ENCODE measurements at places on chromosomes 3 and 15.

DNA sequence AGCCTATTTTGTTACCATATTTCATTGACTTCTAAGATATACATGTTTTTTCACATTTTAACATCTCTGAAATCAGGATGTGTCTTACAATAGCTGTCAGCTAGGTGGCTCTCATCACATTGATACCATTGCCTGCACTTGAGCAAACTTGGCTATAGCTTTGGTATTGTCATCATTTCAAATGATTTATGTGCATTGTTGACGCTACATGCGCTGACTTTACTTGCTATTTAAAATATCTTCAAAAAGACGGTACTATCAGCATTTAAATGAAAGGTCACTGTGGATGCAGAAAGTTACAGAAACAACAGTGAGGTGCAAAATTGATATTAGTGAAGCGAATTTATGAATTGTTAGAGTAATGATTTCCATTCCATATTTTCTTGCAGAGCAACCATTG, 54.0 kb upstream of the ABHD2 start:
- DNase-seq: peak; percentile 46

- DNase-seq: no peak
Measured at GRCh38 chr3:69776920-69777581, 37.8 kb downstream of the MITF start.

GRCh38 chr3:141797819-141798447, 34.7 kb downstream of the GRK7 start:
- no peak for DNase-seq

- DNase-seq: no peak
Measured at GRCh38 chr3:191637611-191638010, 176.6 kb downstream of the PYDC2 start.

DNA sequence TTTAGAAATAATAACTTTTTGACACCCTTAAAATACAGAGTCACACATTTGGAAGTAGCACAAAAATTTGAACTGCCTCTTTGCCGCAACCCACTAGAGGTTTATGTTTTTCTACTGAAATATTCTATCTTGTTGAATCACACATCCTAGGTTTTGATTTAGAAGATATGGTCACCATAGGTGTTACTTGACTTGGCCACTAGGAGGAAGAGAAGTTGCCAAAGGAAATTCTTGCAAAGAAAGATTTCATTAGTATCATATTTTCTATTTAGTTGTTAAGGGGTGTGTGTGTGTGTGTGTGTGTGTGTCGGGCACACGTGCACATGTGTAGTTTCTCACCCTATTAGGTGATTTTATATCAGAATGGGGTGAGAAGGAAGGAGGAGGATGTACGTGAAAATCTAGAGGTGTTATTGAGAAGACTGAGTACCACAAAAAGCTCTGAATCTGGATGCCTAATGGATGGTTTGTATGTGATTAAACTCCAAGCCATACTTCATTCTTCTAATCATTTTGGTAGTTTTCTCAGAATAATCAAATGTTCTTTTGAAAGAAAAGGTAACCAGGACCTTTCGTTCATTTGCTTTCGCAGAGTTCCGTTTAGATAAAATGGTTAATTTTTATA, 31.5 kb downstream of the ZFAND6 start:
- peak; percentile 10 for DNase-seq

- no peak for DNase-seq
Measured at GRCh38 chr3:15321349-15321748, 11.0 kb downstream of the SH3BP5 start.

DNA sequence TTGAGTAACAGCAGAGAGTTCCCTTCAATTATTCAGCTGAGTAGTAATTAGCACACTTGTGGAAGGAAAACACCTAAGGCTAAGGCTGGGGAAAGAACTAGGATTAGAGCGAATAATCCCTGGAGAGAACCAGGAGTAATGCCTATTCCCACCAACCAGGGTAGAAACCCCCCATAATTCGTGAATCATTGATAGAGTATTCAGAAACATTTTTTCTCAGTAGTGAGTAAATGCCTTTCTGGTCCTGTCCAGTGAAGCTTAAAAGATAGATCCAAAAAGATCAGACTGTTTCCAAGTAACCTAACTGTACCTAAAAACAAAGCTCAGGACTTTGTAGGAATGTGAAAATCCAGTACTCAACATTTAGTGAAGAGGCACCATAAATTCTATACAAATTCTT, 71.2 kb downstream of the DGKG start:
- no peak for DNase-seq

- DNase-seq: no peak
Measured at GRCh38 chr15:51186181-51186705, 91.5 kb upstream of the TNFAIP8L3 start.

GRCh38 chr3:14451844-14452739, 49.7 kb downstream of the SLC6A6 start:
- DNase-seq: peak; percentile 99

DNA sequence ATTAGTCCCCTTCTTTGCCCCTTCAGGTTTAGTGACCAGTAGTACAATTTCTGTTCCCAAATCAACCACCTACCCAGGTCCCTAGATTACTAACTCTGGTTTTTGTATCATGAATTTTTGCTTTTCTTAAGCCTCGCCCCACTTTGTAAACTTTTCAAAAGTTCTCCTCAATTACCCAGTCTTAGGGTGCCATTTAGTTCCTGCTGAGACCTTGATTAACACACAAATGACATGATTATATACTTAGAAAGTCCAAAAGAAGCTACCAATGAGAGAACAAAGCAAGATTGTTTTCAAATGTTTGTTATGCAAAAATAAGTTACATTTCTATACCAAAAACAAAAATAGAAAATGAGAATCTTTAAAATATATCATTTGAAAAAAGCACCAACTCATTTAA, 594.4 kb downstream of the SQOR start:
- DNase-seq: no peak

GRCh38 chr3:189787191-189787590, 156.0 kb downstream of the TP63 start:
- DNase-seq: peak; percentile 65

DNA sequence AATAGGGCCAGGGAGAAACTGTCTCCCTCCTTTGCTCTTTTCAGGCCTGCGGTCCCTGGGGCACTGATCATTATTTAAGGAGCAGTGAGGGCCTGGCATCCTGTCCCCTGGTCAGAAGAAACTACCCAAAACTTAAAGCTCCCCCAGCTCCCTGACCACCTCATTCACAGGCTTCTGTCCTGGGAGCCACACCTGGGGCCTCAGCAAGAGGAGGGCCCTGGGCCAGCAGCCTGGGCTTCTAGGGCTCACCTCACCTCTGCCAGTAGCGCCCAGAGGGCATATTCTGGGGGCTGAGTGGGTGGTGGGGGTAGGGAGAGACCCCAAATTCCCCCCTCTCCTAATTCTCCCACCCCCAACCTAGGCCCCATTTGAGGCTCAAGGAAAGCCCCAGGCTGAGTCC, 4.7 kb upstream of the GRM2 start:
- no peak for DNase-seq

All from RPMI7951 (cell line).